ENCODE measurements at places on chromosomes 11 and 22. TPM values are rescaled to one million over a fixed set of nuclear protein-coding genes. Genes with fewer than 3 reads are reported as not detected.

Gene GLYATL1
- not detected for total RNA-seq

Gene TBX10
- not detected for total RNA-seq

DNA sequence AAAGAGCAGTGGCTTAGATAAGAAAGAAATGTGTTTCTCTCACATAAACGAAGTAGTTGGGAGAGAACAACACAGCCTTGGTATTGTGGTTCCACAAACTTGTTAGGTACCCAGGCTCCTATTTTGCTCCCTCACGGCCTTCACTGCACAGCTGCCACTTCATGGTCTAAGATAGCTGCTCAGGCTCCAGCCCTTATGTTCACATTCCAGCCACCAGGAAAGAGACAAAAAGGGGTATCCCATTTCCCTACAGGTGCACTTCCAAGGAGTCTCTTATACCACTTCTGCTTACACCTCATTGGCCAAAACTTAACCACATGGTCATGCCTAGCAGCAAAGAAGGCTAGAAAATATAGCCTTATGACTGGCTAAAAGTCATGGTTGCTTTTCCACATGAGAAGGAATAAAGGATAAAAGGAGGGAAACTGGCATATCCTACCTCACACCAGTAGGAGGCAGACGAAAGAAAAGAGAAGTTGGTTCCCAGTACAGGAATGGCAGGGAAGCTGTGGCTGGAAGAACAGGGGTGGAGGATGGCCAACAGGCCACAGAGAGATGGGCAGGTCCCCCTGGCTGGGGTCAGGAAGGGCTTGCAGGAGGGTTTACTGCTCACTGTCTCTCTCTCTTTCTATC lies 5.4 kb upstream of the HDHD5 start:
- DNase-seq: no peak

DNA sequence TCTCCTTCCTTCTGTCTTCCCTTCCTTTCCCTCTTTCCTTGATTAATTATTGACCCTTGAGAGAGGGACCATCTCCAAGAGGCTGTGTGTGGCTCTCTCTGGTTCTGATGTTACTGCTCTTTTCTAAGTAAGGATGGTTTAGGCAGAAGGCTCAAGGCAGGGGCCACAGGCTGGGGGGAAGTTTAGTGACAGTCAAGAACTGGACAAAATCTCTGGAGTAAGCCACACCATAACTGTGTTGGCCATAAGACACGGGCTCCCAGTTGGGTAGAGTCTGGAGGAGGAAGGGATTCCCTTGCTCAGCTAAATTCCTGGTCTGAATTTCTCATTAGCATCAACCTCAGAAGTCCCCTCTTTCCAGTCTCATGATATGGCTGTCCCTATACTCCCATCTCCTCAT lies 74.7 kb downstream of the BUD13 start:
- no peak for DNase-seq
